ENCODE measurements at places on chromosomes 1 and 21. TPM values are rescaled to one million over a fixed set of nuclear protein-coding genes. Genes with fewer than 3 reads are reported as not detected.
A peak's percentile ranks its signal among the peaks of the same experiment; 100 is the strongest.

- H3K4me3 ChIP-seq = no peak overlapping the region
- H3K4me1 ChIP-seq = peaks cover 8% of the 10 kb centered on the region
- no peak for DNase-seq
- H3K27ac ChIP-seq = no peak overlapping the region
- H3K36me3 ChIP-seq = no peaks in the 10 kb centered on the region
These were observed 6.0 kb upstream of the LRRC71 start for GRCh38 chr1:156914440-156914856.

- DNase-seq = no peak
- no peak overlapping the region for H3K4me3 ChIP-seq
- no peaks in the 10 kb centered on the region for H3K36me3 ChIP-seq
- H3K4me1 ChIP-seq = peaks cover 16% of the 10 kb centered on the region
- H3K27me3 ChIP-seq = no peaks in the 10 kb centered on the region
These were observed 57.7 kb downstream of the DDR2 start for GRCh38 chr1:162689745-162690671.

DNA sequence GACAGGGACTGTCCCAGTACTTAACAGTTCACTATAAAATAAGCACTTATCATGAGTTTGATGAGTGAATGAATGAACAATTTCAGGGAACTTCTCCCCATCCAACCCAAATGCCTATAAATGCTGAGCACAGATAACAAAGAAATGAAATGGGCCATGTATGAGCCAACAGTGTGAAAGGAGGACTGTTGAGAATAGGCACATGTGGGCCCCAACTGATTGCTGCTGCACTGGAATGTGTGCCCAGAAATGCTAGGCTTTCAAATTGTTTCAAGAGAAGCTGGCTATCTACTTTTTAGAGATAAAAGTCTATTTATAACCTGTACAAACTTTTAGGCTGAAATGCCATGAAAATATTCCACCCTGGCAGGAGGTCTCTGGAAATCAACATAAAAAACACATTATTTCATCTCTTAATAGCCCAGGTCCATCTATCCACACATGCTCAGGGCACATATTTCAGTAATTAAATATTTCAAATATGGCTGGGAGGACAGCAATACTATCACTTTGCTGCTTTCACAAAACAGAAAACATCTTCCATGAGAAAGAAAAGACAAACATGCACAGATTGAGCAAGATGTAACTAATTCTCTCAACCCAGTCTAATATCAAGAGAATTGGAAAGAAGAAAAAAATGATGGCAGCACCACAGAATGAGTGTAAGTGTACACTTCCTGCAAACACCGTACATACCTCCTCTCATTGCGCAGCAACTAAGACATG is 49.8 kb downstream of the COLGALT2 start:
- peak; percentile 69 for DNase-seq
- peaks cover 14% of the 10 kb centered on the region for H3K4me1 ChIP-seq
- H3K4me3 ChIP-seq = no peak overlapping the region
- no peaks in the 10 kb centered on the region for H3K27me3 ChIP-seq
- H3K36me3 ChIP-seq = no peaks in the 10 kb centered on the region

DNA sequence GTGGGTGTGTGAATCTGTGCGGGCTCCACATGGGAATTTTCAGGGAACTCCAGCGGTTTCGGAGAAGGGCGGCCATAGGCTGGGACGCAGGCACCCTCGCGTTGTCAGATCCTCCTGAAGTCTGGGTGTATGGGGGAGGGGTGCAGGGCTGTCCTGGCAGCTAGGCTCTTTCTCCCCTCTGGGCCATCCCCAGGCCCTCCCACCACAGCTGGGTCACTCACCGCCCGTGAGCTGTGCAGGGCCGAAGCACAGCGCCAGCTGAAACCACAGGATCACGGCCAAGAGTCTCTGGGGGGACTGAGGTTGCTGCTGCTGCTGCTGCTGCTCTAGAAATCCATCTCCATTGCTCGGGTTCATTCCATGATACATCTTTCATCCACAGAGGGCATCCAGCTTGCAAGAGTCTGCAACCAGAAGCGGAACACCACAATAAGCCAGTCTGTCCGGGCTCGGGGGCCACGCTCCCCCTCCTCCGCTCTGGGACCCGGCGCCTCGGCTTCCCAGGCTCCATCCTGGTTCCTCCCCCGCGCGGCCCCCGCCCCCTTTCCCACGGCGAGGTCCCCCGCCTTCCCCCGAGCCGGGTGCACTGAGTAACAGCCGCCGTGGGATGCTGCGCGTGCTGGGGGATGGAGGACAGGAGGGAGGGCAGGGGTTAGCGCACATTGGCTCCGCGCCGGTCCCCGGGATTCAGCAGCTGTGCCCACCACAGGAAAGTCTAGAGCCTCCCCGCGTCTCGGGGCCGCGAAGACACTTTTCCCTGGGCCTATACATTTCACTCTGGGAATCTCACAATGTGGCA is 720 bp downstream of the SUSD4 start:
- H3K4me1 ChIP-seq = peaks cover 7% of the 10 kb centered on the region
- no peak overlapping the region for H3K27ac ChIP-seq
- peak overlapping the region; percentile 64 for H3K4me3 ChIP-seq
- DNase-seq = peak; percentile 49

DNA sequence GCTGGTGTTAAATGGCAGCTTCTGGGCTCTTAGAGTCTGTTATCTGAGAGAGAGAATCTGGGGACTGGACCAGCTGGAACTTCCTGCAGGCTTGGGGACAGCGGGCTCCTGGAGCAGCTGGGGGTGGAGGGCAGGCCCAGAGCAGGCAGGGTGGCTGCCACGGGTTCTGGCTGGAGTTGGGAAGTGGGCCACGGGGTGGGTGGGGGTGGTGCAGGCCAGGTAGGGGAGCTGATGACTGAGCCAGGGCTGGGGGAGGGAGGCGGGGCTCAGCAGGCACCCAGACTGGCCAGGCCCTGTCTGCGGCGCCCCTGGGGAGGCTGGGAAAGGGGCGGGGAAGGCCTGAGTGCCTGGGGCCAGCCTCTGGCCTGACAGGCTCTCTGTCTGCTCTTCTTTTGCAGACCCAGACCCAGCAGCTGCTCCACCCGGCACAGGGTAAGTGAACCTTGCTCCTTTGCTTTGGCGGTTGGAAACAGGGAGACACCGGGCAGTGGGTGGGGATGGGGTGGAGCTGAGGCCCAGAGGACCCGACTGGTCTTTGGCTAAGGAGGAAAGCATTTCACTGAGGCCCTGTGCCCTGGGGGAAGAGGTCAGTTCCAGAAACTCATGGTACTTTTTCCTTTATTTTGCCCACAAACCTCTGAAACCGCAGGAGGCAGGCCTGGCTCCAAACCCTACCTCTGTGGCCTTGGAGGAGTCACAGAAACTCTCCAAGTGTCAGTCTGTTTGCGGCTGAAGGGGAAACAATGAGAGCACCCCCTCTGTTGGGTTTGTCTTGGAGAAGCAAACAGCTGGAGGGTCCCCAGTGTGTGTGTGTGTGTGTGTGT is 48.8 kb downstream of the ARHGEF10L start:
- no peaks in the 10 kb centered on the region for H3K36me3 ChIP-seq
- H3K4me3 ChIP-seq = no peak overlapping the region
- no peaks in the 10 kb centered on the region for H3K27me3 ChIP-seq

DNA sequence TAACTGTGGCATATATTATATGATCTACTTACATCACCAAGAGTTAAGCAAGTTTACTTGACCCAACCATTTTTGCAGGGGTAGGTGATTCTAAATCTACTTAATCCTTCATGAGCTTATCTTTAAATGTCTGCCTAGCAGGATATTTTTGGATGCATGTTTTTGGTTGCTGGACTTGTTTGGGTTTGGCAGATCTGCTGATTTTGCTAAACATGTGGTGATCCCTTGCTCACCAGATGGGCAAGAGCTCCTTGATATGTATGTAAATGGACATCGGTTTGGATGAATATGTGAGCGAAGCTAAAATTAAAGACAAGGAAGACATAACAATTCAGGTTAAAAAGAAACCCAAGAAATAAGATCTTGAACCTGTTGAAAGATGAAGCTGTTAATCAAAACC is 36.7 kb downstream of the FMN2 start:
- H3K27ac ChIP-seq = no peak overlapping the region
- no peak overlapping the region for H3K4me3 ChIP-seq
- no peak for DNase-seq
- no peaks in the 10 kb centered on the region for H3K4me1 ChIP-seq
- H3K27me3 ChIP-seq = no peaks in the 10 kb centered on the region

- H3K27ac ChIP-seq = no peak overlapping the region
- H3K27me3 ChIP-seq = no peaks in the 10 kb centered on the region
- no peak for DNase-seq
These were observed 13.0 kb downstream of the RCC1 start for GRCh38 chr1:28518745-28519341.

- H3K36me3 ChIP-seq = no peaks in the 10 kb centered on the region
- H3K4me3 ChIP-seq = peak overlapping the region; percentile 58
- peaks cover 9% of the 10 kb centered on the region for H3K4me1 ChIP-seq
- H3K27ac ChIP-seq = peak overlapping the region; percentile 41
- DNase-seq = no peak
- no peaks in the 10 kb centered on the region for H3K27me3 ChIP-seq
These were observed 801 bp upstream of the C2CD4D start for GRCh38 chr1:151840421-151840820.

DNA sequence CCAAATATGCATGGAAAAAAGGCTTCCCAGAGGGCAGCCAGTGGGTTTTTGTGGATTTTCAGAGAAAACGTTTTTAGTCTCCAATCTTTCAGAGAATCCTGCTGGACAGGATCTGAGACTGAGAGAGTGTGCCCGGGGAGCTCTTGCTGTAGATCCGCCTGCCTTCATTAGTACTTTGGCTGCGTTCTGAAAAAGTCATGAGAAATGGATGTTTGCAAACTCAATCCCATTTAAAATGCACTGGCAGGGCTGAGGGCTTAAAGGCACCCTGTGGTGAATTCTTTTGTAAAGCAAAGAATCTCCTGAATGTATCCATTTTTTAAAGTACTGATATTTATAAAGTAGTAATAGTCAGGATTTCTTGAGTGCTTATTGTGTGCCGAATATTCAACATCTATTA is 22.2 kb downstream of the FOXD2 start:
- DNase-seq = no peak
- H3K27ac ChIP-seq = no peak overlapping the region
- H3K36me3 ChIP-seq = no peaks in the 10 kb centered on the region
- H3K27me3 ChIP-seq = no peaks in the 10 kb centered on the region
- H3K4me3 ChIP-seq = no peak overlapping the region

DNA sequence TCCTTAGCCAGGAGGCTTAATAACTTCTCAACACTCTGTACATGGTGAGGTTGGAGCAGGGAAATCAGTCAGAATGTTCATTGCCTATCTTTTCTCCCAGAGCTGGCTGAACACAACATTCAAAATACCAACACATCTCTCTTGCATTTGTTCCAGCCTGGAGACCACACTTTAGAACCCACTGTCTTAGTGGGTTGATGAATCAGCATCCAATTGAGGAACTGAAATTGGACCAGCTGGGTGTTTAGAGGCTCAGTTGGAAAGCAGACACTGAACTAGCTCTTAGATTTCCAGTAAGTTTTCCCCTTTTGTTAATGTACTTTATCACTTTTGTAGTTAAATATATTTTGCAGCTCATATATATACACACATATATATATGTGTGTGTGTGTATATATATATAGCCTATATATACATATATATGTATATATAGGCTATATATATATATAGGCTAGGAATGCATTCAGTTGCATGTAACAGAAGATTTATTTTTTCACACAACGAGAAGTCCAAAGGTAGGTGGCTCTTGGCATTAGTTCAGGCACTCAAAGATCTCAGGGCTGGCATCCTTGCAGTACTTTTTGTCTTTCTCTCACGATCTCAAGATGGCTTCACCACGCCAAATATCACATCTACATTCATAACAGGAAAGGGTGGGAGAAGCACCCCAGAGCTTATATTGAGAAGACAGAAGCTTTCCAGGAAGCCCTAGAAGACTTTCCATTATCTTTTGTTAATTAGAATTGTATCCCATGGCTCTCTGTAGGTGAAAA is 35.0 kb upstream of the HUNK start:
- H3K36me3 ChIP-seq = no peaks in the 10 kb centered on the region
- no peak overlapping the region for H3K4me3 ChIP-seq
- no peaks in the 10 kb centered on the region for H3K27me3 ChIP-seq
- H3K4me1 ChIP-seq = no peaks in the 10 kb centered on the region
- no peak for DNase-seq
- H3K27ac ChIP-seq = no peak overlapping the region

Gene RIMKLA
- 2.6 TPM for total RNA-seq

Gene HTR6
- 0.55 TPM for total RNA-seq

Gene MDM4
- 96.2 TPM for total RNA-seq

Gene ZBTB18
- 54.3 TPM for total RNA-seq
